ENCODE measurements at places on chromosomes 7 and 10.

DNA sequence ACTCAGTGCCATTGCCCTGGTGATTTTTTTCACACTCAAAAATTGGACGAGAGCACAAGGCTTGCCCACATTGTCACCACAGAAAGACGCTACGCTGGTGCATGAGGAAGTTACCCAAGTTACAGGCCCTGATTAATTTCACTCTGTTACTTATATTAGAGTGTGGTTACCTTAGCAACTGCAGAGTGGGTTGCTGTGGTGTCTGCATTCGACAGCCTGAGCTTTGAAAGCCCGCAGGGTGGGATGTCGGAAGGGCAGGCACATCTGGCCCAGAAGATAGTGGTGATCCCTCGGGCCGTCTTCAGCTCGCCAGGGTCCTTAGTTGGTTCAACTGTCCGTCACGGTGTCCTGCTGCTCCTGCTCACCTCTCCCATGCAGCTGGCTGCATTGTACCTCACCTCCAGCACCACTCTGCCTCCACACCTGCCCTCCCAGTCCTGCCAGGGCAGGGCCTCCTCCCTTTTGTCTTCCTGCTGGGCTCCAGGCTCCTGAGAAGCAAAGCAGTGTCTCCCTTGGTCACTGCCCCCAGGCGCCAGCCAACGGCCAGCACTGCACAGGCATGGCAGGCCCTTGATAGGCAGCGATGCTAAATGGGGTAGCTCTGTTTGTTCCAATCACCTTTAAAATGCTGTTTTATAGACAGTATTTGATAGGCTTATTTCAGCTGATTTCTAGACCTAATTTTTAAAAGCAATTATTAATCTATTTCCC lies 167.2 kb downstream of the EBF3 start:
- no peak for DNase-seq

DNA sequence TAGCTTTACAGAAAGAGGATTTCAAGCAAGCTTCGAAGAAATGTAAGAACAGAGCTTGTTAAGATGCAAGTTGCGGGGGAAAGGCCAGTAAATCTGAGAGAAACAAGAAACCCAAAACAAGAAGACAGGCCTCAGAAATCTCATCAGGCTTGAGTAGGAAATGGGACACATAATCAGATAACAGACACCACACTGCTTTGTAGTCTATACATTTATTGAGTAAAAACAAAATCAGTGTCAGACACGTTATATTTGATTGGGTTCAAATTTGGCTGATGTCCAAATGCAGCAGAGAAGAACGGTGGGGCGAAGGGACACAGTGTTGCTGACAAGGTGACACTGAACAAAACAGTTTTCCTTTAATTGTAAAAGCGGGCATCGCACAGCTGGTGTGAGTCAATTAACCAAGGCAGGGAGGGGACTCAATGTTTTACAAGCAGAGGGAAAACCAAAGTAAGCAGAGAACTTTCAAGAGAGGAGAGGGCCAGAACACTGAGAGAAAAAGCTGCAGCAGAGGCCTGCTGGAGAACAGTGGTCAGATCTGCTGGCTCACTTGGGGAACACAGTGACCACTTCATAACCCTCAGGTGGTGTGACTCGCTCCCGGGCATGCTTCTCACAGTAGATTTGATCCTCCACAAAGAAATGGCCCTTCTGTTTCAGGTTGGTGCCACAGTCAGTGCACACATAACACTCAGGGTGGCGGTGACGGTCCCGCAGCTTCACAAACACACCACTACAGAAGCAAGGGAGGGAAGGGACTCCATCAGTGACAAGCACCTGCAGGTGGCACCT lies 43.5 kb downstream of the ACSM6 start:
- no peak for DNase-seq

GRCh38 chr7:87747681-87748080 lies 119.5 kb downstream of the RUNDC3B start:
- no peak for DNase-seq

DNA sequence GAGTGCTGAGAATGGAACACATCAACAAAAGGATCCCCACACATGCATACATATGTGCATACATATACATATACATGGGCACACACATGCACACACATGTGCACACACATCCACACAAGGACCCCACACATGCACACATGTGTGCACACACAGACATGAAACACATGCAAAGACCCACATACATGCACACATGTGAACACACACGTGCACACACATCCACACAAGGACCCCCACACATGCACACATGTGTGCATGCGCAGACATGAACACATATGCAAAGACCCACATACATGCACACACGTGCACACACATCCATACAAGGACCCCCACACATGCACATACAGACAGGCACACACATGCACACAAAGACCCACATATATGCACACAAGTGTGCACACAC lies 104.4 kb upstream of the ADARB2 start:
- DNase-seq = no peak

DNA sequence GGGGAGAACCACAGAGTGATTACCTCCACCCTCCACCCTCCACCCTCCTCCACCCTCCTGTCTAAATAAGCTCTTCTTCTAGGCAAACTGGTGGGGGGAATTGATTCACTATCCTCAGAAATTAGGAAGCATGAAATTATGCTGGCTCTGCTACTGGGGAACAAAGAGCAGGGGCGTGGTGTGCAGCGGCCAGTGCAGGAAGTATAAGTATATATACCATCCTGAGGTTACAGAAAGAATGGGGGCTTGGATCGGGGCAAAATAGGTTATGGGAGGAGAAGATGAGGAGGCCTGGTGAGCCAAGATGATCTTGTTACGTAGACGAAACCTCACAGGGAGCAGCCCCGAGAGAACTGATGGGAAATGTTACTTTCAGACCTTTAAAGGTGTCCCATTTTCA lies 49.1 kb downstream of the SYPL1 start:
- no peak for DNase-seq

DNA sequence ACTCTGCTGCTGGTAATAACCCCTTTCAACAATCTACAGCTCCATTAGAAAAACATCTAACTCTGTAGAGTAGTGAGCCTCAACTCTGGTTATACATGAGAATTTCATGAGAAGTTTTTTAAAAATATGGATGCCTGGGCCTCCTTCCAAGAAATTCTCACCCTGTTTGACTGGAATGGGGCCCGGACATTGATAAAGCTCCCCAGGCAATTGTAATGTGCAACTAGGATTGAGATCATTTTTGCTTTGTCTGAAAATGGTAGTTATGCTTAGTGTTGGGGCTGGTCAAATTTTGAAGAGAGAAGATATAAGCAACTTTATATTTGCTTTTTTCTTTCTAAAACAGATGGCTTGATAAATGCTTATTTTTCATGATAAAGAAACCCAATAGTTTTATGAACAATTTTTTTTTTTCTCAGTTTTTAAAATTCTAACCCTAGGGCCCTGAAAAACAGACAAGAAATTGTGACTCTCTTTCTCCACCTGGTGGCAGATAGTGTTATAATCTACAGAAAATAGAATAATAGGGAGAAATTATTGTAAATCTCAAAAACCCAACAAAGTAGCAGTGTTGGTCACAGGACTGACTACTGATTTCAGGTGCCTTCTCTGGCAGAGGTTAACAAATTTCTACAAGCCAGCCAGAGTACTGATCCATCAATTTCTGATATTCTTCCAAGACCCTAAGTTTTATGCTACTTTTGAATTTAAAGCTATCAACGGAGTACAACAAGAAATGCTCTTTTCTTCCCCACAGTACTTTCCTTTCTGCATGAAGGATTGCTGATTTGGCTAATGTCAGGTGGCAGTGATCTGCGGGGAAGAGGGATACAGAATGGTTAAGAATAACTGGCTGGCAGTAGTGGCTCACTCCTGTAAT lies 174.8 kb downstream of the DKK1 start:
- DNase-seq = no peak

GRCh38 chr10:21314906-21315644 lies 210.4 kb downstream of the SKIDA1 start:
- DNase-seq = no peak

GRCh38 chr10:34094961-34095360 lies 720.1 kb downstream of the PARD3 start:
- DNase-seq = no peak

DNA sequence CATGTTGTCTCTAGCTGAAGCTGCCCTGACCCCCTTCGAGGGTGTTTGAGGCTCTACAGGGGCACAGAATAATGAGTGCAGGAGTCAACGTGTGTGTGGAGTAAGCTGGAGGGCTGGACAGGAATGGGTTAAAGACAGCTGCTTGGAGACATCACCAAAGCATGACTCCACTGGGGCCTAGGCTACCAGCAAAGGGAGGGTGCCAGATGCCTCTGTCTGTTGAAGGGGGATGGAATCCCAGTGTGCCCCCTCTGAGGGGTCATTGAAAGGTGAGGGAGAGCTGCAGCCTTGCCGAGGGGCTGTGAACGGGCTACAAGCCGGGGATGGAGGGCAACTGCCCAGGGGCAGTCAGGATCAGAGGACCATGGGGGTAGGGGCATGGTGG lies 51.7 kb upstream of the PODXL start:
- no peak for DNase-seq

- no peak for DNase-seq
Measured at GRCh38 chr10:78448994-78449418, 415.3 kb downstream of the RPS24 start.

- DNase-seq = no peak
Measured at GRCh38 chr7:55431898-55432297, 66.8 kb downstream of the LANCL2 start.

GRCh38 chr7:99032928-99033327 lies 111.0 kb downstream of the SMURF1 start:
- no peak for DNase-seq

DNA sequence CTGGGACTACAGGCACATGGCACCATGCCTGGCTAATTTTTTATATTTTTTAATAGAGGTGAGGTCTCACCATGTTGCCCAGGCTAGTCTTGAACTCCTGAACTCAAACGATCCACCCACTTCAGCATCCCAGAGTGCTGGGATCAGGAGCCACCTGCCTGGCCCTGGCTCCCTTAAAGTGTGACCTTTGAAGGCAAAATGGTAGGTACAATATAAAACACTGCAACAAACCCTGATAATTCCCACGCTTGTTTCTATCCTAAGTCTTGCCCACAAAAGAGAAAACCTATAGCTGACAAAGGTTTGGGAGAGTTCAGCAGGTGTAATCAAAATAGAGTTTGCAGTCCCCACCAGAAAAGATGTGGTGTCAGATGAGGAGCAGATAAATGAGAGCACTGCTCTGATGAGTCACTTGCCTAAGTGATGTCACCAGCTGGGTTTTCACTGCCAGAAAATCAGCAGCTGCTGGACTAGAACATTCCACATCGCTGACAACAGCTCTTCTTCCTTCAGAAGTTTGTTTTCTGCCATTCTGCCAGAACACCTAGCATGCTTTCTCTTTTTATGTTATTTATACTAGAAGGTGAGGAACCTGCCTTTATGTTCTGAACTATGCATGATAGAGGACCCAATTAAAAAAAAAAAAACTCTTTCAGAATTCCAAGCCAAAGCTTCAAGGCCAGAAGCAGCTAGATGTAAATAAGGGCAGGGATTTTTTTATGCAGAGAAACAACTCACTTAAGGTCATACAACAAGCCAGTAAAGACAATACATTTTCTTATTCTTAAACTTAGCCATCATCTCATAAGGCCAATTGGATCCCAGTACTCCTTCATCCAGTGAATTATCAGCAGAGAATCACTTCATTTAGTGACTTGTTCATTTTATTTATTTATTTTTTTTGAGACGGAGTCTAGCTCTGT lies 18.0 kb downstream of the PURB start:
- peak; percentile 38 for DNase-seq

- DNase-seq = no peak
Measured at GRCh38 chr7:155559519-155560108, 13.3 kb upstream of the CNPY1 start.

GRCh38 chr7:15977663-15978062 lies 291.2 kb upstream of the MEOX2 start:
- no peak for DNase-seq

Measured in activated CD4-positive, alpha-beta T cell treated with anti-CD3 and anti-CD28 coated beads for 48 hours (primary cell).